ENCODE measurements at places on chromosomes 12 and 14.

GRCh38 chr12:66573605-66574004, 105.3 kb downstream of the GRIP1 start:
- no peak for DNase-seq

DNA sequence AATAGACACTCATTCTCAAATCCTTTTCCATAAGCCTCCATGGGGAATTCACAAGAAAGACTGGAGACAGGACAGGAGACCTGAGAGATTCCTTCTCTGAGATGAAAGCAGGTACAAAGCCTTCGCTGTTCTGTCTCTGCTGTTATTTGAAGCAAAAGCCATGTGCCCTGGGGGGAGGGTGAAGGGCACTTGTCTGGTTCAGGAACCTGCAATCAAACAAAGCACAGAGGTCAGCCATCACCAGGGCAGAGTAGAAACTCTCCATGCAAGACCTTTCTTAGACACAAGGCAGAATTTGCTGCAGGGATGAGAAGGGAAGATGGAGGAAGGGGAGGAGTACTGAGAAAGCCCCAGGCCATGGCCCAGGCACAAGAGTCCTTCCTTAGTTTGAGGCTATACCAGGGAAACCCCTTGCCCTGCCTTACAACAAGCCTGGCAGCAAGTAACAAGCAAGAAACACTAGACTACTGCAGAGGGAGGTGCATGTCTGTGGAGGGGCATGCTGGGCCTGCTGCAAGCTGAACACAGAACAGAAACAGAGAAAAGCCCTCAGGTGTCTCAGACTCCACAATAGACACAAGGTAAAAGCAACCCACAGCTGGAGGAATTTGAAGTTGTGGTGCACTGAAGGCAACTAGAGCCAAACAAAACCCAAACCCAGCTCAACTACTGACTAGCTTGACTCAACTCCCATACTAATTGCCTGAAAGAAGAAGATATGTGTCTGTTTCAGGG, 7.8 kb upstream of the ART4 start:
- no peak for DNase-seq

- DNase-seq, result no peak
Measured at GRCh38 chr12:82740-83139, 16.2 kb downstream of the IQSEC3 start.

- peak; percentile 37 for DNase-seq
Measured at GRCh38 chr14:64114166-64114565, 180.0 kb downstream of the ESR2 start.

DNA sequence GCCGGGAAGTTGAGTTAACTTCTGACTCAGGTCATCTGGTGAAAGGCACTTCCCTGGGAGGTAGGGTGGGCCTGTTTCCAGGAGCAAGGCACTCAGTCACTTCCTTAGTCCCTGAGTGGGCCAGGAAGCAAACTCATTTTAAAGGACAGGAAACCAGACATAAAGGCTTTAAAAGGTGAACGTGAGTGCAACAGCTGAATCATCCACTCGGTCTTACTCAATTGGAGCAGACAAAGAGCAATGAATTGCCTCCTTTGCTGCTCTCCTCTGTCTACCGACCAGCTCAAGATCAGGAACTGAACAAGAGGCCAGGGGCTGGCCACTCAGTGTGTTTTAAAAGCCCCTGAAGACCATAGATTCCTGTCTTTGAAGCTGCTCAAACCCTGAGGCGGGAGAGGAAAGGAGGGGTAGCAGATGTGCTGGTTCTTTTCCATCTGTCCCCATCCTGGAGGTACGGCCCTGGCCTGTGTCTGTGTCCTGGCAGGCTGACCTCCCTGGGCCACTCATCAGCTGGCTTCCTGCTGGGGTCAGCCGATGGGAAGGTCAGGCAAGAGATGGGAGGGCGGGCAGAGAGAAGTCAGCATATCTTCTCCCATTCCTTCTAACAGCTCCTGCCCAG, 148.9 kb downstream of the PPM1H start:
- peak; percentile 17 for DNase-seq
